Gastroesophageal sphincter (tissue), 4 donors: ENCODE measurements at places on chromosomes 16 and 17. TPM values are rescaled to one million over a fixed set of nuclear protein-coding genes. Genes with fewer than 3 reads are reported as not detected.

Gene SGCA
- 73.8 TPM for total RNA-seq

Gene PPP1R1B
- total RNA-seq: 2.7 TPM

Gene ADAM11
- total RNA-seq: 1.3 TPM

Gene GCGR
- 0.47 TPM for total RNA-seq
